ENCODE measurements at places on chromosomes 5 and 9.

- no peak for DNase-seq
Measured at GRCh38 chr9:35522187-35522586, 32.3 kb downstream of the RUSC2 start.

GRCh38 chr9:126860757-126861466, 473 bp downstream of the ZBTB34 start:
- no peak for DNase-seq

- no peak for DNase-seq
Measured at GRCh38 chr9:110257097-110257841, 962 bp upstream of the TXN start.

GRCh38 chr9:93267681-93268505, 84.0 kb downstream of the WNK2 start:
- DNase-seq: no peak

- peak; percentile 64 for DNase-seq
Measured at GRCh38 chr5:171442287-171443042, 23.0 kb downstream of the FGF18 start.

DNA sequence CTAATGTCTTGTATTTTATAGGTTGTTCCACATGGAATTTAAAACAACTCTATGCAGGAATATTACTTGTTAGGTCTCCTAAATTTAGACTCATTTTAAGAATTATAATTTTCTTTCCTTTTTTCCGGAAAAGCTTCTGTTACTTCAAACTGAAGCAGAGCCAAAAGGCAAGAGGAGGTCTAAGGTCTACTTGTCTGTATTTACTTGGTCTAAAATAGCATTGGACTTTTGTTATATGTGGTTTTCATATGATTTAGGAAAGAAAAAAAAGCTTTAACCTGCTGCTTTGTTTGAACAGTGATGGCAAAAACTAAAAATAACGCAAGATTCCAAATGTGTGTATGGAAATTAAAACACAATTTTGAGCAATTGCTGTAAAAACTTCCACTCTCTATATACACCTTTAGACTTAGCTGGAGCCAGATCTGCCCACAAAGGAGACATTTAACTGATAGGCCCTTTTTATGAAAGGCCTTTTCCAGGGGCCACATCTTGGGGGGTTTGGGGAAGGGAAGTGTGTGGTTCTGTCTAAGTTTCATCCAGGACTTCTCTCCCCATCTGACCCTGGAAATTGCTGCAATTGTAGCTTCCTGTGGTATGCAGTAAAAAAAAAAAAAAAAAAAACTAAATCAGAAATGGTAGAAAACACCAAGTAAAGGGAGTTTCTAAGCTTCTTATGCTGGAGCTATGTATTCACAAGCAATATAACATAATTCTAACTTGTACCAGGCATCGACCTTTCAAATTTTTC, 307.7 kb upstream of the MEF2C start:
- DNase-seq: no peak

DNA sequence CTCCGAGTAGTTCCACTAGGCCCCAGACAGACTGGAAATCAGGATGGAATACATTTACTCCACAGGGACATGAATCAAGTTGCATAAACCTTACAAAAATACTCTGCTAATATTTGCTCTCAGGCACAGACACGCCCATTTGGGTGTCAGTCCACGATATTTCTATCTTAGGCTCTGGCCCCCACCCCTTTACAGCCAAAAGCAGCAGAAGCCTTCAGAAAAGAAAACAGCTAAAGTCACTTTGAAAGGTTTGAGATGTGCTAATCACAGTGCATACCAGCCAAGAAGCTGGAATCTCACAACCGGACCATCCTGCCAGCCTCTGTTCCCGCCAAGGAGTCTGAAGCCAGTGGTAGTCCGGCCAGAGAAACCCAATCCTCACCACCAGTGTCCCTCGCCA, 22.6 kb downstream of the PTPN3 start:
- no peak for DNase-seq

GRCh38 chr9:118809160-118809625, 560.0 kb downstream of the BRINP1 start:
- DNase-seq: no peak

- DNase-seq: no peak
Measured at GRCh38 chr5:174352681-174353080, 307.2 kb downstream of the NSG2 start.

- peak; percentile 81 for DNase-seq
Measured at GRCh38 chr5:176151281-176151680, 86.9 kb upstream of the SIMC1 start.

GRCh38 chr9:353077-353476, 138.4 kb downstream of the DOCK8 start:
- no peak for DNase-seq

- peak; percentile 22 for DNase-seq
Measured at GRCh38 chr5:107011605-107012004, 659.1 kb downstream of the EFNA5 start.

DNA sequence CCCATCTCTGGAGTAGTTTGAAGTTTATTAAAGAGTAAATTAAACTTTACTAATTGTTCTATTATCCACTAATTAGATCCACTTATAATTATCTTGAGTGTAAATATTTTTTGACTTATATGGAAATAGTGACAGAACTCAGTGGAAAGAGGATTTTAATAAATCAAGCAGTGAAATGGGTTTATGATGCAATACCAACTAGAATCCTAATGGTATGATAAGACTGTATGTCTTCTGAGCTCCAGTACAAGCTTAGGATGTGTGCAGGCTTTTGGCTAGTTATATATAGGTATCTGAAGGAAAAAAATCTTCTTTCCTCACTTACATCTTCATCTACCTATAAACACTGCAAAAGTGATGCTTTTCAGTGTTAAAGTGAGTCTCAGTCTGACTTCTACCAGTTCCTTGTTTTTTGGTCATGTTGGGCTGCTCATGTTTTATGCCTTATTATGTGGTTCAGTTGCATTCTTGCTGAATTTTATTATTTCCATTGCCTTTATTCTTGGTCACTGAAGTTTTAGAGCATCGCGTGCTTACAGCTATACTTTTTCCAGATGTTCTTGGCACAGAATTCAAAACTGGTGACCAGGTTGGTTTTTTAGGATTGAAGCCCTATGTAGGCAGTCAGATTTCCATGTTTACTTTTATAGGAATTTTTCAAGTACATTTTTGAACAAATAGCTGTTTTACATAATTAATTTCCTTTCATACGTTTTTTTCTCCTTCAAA, 30.5 kb downstream of the XRCC4 start:
- peak; percentile 55 for DNase-seq

- no peak for DNase-seq
Measured at GRCh38 chr5:134000696-134001453, 3.9 kb downstream of the VDAC1 start.

DNA sequence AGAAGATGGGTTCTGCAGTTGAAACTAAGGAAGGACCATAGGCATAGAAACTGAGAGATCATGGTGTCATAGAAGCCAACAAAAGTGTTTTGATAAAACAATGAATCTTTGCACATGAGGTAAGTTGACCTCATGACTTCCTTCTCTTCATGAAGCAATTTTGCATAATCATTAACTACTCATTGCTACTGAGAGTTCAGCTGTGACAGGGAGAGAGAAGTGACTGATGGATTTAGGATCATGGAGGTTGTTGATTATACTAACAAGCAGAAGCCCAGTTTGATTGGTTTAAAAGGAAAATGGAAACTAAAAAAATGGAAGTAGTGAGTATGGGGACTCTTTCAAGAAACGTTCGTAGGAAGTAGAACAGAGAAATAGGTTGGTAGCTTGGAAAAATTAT, 51.2 kb downstream of the PARP8 start:
- DNase-seq: no peak

DNA sequence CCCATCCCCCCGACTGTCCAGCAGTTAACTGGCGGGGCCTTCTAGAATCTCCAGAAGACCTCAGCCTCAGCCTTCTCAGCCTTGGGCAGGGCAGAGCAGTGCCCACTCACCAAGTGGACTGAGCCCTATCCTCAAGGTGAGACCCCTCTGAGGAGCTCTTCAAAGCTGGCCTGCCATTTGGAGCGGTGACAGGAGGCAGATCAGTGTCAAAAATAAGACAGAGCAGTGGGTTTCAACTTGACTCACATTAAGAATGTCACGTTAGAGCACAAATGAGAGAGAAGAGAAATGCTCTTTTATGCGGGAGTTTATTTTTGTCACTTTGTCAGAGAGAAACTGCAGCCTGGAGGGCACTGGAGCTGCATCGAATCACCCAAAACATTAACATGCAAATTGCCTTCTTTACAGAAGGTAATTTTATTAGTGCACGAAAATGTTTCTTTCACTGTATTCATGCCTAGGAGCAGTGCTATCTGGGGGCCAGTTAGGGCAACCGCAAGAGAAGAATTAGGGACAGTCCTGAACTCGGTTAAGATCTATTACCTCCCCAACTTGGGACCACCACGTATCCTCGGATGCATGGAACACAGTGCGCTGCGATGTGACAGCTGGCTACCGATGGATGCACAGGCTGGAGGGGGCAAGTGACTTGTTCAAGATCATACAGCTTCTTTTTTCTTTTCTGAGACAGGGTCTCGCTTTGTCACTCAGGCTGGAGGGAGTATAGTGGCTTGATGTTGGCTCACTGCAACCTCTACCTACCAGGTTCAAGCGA, 188.5 kb downstream of the DAB2IP start:
- no peak for DNase-seq

GRCh38 chr5:157651623-157652376, 438 bp downstream of the SOX30 start:
- peak; percentile 69 for DNase-seq

- DNase-seq: no peak
Measured at GRCh38 chr5:51889703-51890102, 506.5 kb downstream of the ISL1 start.

- DNase-seq: no peak
Measured at GRCh38 chr5:122050959-122051358, 27.1 kb downstream of the LOX start.

DNA sequence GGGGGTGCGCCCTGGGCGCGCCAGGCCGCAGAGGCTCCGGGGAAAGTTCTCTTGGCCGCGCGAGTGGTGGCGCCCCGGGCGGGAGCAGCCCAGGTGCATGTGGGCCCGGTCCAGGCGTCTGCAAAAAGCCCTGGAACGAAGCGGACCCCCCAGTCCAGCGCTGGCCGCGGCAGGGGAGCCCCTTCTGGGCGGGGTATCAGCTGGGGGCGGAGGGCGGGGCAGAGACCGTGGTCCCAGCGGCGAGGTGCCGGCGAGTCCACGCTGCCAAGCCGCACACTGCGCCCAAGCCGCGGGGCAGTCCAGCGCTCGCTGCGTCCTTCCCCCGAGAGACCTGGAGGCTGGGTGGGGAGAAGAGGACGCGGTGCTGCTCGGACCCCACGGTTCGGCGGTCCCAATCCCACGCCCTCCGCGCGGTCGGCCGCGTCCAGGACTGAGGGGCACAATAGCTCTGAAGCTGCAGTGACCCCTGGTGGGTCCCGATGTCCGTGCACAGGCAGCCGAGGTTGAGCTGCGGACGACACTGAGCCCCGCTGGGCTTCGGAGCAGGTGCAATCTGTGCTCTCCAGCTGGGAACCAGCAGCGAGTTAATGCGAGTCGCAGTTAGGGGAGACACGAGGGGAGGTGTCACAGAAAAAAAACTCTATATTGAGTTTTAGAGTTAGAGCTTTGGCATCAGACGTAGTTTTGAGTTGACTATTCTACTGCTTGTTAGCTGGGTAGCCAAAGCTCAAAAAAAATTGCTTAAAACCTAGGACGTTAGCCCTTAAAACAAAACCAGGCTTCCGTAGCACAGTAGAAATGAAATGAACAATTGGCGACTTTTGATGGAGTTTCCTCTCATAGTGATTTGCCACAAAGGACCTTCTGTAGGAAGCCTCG, 1.1 kb upstream of the EPB41L4A start:
- peak; percentile 48 for DNase-seq

- no peak for DNase-seq
Measured at GRCh38 chr9:22990349-22990748, 543.7 kb downstream of the DMRTA1 start.

- peak; percentile 20 for DNase-seq
Measured at GRCh38 chr9:16866587-16866986, 3.9 kb downstream of the BNC2 start.

GRCh38 chr9:73143711-73144328, 7.8 kb upstream of the ANXA1 start:
- peak; percentile 91 for DNase-seq

GRCh38 chr9:16526380-16526779, 344.1 kb downstream of the BNC2 start:
- DNase-seq: no peak

DNA sequence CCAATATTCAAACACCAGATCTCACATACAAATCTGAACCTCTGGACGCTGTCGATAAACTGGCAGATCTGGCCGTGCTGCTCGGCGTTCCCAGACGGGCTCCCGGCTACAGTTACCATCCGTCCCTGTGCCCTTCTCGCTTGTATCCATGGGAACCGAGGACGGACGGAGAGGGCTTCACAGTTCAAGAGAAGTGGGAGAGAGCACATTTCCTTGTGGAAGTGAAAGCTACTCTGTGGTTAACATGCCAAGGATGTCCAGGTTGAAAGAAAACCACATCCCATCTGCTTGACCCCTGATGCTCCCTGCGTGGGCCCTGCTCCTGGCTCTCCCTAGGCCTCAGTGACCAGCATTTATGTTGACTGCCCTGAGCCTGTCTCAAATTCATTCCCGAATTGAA, 6.3 kb upstream of the DBN1 start:
- DNase-seq: peak; percentile 39

- DNase-seq: no peak
Measured at GRCh38 chr5:67887748-67888161, 327.8 kb upstream of the PIK3R1 start.

DNA sequence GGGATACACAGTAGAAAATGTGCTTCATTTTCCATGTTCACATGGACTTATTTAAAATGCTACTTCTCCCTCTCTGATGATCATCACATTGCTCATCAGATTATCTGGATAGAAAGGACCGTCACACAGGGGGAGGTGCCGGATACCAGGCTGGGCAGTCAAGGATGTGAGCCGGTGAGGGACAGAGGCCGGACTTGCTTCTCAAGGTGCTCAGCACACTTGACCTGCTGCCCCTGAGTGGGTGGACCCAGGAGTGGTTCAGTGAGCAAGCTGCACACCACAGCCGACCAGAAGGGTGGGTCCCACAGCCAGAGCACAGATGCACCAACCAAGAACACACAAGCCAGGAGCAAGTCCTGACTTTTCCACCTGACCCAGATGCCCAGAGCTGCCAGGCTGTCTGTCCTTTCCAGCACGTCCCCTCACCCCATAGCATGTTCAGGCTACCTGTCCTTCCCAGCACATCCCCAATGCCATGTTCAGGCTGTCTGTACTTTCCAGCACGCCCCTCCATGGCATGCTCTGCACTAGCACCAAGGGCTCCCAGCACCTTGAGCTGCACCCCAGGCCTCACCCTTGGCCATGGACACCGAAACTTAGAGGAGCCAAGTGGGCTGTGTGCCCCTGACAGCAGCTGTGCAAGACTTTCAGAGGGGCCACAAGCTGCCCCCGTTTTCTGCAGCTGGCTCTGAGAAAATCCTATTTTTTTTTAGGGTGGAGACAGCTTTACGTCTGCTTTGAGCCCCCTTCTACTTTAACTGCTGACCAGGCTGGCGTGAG, 77.8 kb downstream of the SECISBP2 start:
- no peak for DNase-seq

GRCh38 chr5:150407096-150407720, 5.5 kb downstream of the CD74 start:
- DNase-seq: no peak

Measured in fibroblast of skin of scalp (primary cell).